AG04450 (cell line): ENCODE measurements at places on chromosomes 3 and 15.

- no peak for DNase-seq
Measured at GRCh38 chr3:71304684-71305083, 278.8 kb downstream of the FOXP1 start.

GRCh38 chr15:50854601-50855490 lies 53.6 kb upstream of the AP4E1 start:
- DNase-seq, result no peak

DNA sequence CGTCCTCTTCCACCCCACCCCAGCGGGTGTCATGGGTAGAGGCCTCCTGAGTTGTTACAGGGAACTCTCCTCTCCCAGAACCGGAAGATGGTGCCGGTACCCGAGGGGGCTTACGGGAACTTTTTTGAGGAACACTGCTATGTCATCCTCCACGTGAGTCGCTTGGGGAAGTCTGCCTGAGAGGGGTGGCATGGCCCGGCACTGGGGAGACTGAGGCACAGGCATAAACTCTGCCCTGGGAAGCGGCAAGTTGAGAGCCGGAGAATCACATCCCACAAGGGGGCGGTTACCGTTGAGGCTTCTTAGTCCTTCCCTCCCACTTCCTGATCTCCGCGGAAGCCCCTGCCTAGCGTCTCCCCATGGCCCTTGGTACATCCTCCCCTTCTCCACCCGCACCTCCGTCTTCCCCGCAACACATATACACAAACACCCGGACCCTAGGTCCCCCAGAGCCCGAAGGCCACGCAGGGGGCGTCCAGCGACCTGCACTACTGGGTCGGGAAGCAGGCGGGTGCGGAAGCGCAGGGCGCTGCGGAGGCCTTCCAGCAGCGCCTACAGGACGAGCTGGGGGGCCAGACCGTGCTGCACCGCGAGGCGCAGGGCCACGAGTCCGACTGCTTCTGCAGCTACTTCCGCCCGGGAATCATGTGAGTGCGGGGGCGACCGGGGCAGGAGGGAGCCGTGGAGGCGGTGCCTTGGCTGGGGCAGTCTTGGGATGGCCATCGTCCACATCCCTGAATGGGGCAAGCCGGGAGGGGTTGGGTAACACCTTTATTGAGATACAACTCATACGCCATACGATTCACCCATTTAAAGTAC lies 3.4 kb downstream of the VILL start:
- DNase-seq, result no peak

DNA sequence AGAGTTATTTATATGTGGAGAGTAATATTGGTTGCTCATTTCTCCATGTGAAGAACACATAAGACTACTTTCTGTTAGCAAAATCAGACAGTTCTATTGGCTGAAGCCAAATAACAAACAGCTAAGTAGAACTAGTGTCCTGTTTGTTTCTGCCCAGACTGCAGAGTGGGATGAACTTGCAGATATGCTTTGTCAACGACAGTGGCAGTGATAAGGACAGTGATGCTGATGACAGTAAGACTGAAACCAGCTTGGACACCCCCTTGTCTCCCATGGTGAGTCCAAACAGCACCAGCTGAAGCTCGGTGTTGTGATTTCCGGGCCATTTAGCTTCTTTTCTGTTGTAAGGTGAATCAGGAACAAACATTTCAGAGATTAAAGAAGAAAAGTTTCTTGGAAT lies 102.6 kb upstream of the IL12A start:
- no peak for DNase-seq

DNA sequence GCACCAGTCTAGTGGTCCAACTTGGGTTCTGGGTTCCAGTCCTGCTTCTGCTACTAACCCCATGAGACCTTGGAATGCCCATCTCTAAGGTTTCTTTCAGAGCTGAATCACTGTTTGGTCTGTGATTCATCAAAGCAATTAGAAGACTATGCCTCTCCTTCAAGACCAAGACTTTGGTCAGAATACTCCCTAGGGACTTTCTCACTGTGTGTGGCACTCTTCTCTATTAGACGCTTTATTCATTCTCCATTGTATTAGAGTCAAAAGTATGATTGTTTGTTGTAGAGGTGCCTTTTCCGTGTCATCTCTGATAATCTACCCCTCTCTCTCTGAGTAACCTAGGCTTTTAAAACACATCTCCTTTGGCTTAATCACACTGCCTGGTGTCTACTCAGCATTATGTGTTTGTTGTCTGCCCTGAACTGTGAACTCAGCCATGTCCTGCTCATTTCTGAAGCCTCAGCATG lies 90.5 kb downstream of the LPP start:
- no peak for DNase-seq

DNA sequence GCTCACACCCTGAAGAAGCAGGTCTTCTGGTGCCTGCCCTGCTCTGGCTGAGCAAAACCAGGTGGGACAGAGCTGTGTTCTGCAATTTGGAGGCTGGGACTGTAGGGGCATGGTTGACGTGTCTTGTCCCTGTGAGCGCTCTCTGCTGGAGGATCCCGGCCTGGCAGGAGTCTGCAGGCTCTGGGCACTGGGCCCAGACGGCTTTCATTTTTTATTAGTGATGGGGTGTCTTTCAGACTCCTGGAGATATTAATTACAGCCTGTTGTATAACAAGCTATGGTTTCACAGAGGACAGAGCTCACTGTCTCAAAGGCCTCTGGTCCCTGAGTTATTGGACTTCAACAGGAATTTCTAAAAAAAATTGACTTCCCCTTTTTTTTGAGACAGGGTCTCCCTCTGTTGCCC lies 29.5 kb upstream of the ZNF710 start:
- DNase-seq, result no peak
